SK-N-SH (cell line): ENCODE measurements at places on chromosomes 1 and 21. TPM values are rescaled to one million over a fixed set of nuclear protein-coding genes. Genes with fewer than 3 reads are reported as not detected.

DNA sequence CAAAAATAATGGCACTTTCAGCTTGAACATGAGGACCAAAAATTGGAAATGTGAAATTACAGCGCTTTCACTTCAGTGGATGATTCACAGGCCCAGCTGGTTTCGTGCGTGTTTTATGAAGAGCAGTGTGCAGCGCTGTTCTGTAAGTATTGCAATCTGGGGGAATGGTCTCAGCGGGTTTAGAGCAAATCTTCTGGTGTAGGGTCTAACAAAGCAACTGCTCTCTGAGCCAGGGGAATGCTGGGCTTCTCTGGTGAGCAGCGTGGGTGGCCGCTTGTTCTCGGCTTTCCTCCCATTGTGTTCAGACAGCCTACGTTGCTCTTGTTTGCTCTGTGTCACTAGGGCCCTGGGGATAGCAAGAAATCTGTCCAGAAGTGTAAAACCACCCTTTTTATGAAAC lies 42.4 kb upstream of the GADD45A start:
- no peak overlapping the region for H3K27ac ChIP-seq
- peaks cover 16% of the 10 kb centered on the region for H3K4me1 ChIP-seq
- no peaks in the 10 kb centered on the region for H3K27me3 ChIP-seq
- DNase-seq, result no peak

DNA sequence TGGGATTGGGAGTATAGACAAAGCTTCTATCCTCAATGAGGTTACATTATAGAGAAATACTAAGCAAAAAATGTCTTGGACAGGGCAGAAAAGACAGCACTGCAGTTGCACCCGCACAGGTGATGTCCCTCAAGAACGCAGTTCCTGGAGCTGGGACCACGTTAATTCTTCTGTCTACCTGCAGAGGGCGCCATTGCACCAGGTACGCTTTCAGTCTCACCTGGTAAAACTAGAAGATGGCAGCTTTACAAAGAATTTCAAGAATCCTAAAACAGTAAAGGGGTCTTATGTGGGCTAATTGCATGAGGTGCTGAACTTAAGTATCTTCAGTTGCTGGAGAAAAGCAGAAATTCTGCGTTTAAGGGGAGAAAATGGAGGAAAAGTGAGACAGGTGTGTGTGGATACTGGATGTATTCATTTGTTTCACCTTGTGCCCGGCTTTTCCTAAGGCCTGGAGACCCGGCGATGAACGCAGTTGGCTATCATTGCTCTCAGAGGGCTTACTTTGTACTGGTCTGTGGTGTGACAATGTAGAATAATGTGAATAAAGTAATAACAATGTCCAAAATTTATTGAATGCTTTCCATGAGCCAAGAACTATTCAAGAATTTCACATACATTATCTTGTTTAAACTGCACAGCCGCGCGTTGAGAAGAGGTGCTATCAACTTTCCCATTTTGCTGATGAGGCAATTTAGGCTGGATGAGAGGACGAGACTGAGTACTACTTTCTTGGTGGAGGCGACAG lies 276.3 kb upstream of the GREM2 start:
- H3K4me1 ChIP-seq, result no peaks in the 10 kb centered on the region; the same call in 1 of the 2 replicates
- no peak overlapping the region for H3K27ac ChIP-seq
- H3K36me3 ChIP-seq, result no peaks in the 10 kb centered on the region
- peak overlapping the region; percentile 53; the same call in 1 of the 2 replicates for H3K4me3 ChIP-seq

DNA sequence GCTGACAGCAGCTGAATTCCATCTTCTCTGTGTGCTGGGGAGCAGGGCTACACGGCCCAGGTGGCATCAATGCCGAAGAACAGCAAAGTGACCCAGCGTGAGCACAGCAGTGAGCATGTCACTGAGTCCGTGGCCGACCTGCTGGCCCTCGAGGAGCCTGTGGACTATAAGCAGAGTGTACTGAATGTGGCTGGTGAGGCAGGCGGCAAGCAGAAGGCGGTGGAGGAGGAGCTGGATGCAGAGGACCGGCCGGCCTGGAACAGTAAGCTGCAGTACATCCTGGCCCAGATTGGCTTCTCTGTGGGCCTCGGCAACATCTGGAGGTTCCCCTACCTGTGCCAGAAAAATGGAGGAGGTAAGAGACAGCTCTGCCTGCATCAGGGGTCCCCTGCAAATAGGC lies 16.6 kb downstream of the SLC6A17 start:
- no peaks in the 10 kb centered on the region for H3K4me1 ChIP-seq
- H3K36me3 ChIP-seq, result no peaks in the 10 kb centered on the region
- H3K4me3 ChIP-seq, result no peak overlapping the region
- no peak for DNase-seq
- no peaks in the 10 kb centered on the region; the same call in 1 of the 2 replicates for H3K27me3 ChIP-seq

DNA sequence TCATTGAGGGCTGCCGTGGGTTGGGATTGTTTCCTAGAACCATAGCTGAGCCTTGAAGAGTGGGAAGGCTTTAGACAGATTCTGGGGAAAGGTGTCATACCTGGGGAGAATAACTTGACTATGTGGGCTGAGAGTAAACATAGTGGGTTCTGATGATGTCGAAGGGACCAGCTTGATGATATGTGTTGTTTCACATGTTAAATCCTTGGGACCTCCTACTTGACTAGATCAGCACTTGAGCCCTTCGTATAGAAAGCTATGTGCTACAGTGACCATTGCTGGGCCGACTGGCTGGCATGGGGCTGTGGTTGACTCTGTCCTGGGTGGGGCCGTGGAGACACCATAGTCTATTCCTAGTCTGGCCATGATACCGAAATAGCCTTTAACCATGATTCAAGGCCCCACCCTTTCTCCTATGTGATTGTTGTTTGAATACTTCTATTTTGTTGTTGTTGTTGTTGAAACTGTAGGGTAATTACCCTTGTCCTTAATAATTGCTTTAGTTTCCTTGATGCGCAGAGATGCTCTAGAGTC lies 423.5 kb downstream of the CAMTA1 start:
- H3K27me3 ChIP-seq, result no peaks in the 10 kb centered on the region
- no peak overlapping the region for H3K27ac ChIP-seq
- no peaks in the 10 kb centered on the region for H3K4me1 ChIP-seq
- H3K36me3 ChIP-seq, result no peaks in the 10 kb centered on the region
- H3K4me3 ChIP-seq, result no peak overlapping the region

- no peaks in the 10 kb centered on the region; the same call in 1 of the 2 replicates for H3K4me1 ChIP-seq
- H3K36me3 ChIP-seq, result no peaks in the 10 kb centered on the region
- no peaks in the 10 kb centered on the region for H3K27me3 ChIP-seq
- H3K27ac ChIP-seq, result no peak overlapping the region
- H3K4me3 ChIP-seq, result no peak overlapping the region
These were observed 111.1 kb upstream of the ZP4 start for GRCh38 chr1:238001818-238002217.

GRCh38 chr1:221712776-221713431 lies 29.0 kb downstream of the DUSP10 start:
- H3K36me3 ChIP-seq, result no peaks in the 10 kb centered on the region
- DNase-seq, result no peak
- no peaks in the 10 kb centered on the region for H3K27me3 ChIP-seq
- H3K4me3 ChIP-seq, result no peak overlapping the region
- H3K27ac ChIP-seq, result no peak overlapping the region

DNA sequence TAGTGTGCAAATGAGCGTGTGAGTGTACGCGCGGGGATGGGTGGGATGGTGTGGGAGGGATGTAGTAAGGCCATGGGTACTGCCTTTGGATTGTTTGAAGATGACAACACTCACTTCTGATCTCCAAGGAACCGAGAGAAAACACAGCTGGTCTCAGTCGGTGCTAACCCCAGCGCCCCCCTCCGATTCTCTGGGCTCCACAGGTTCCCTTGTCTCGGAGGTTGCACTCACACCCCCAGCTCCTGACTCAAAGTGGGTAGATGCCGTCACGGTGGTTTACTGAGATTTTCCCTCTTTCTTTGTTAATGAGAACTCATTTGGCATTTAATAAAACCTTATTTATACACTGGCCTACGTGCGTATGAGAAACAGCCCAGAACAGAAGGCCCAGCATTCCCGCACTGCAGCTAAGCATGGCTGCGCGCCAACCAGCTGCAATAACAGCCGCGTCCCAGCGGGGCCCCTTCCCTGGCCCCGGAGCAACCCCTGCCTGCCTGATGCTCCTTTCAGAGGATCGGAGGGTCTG lies 25.8 kb downstream of the ABCA4 start:
- no peak for DNase-seq
- H3K4me1 ChIP-seq, result peaks cover 9% of the 10 kb centered on the region; the same call in 1 of the 2 replicates
- no peak overlapping the region for H3K27ac ChIP-seq
- no peaks in the 10 kb centered on the region for H3K27me3 ChIP-seq
- no peaks in the 10 kb centered on the region for H3K36me3 ChIP-seq

DNA sequence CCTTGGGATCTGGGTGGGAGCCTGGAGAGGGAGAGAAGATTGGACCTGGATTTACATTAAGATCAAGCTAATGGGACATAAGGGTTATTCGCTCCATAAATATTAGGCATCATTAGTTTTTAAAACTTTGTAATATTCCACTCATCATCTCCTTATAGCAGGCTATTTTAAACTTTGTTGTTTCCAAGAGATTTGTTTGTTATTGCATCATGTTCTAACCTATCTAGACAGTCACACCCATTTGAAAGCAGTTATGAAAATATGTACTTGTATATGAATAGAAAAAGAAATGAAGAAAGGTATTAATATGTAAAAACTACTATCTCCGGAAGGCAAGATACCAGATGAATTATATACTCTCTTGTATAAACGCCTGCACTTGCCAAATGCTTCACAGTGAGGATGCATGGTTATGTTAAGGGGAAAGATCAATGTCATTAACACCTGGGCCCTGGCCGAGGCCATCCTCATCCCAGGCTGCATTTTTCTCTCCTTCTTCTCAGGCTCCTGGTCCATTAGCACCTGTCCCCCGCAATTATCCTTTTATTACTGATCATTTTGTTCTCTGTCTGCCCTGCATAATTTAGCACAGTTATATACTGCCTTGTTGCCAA lies 468.2 kb downstream of the MATN1 start:
- H3K4me3 ChIP-seq, result no peak overlapping the region
- DNase-seq, result no peak
- H3K4me1 ChIP-seq, result no peaks in the 10 kb centered on the region; the same call in 1 of the 2 replicates
- no peaks in the 10 kb centered on the region for H3K27me3 ChIP-seq
- H3K27ac ChIP-seq, result no peak overlapping the region

DNA sequence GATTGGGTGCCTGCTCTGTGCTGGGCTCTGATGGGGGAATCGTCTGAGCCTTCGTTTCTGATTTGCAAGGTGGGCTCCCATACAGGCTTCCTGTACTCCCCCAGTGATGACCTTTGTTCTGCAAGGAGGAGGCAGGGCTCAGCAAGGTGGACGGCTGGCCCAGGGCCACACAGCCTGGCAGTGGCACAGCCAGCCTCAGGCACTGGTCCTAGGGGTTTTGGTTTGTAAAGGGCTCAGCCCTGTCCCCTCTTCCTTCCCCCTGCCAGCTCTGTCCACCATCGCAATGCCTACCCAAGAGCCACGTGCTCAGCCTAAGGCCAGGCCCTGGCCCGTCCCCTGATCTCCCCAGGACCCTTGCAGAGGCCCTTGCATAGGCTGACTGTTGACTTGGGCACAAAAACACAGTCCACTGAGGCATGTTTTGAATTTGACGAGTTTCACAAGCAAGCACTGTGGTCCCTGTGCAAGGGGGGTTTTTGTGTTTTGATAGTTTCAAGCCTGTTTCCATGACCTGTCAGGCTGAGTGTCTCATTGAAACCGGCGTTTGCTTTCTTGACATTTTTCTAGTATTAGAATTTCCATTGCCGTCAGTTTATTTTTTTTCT lies 39.5 kb upstream of the TNFRSF1B start:
- 0 out of 2 replicates have a peak, but pooled peaks cover 3% of the 10 kb centered on the region for H3K27me3 ChIP-seq
- no peaks in the 10 kb centered on the region for H3K4me1 ChIP-seq
- H3K4me3 ChIP-seq, result no peak overlapping the region
- DNase-seq, result no peak
- H3K27ac ChIP-seq, result no peak overlapping the region

- peak overlapping the region; percentile 85 for H3K27ac ChIP-seq
- H3K27me3 ChIP-seq, result no peaks in the 10 kb centered on the region
- H3K4me1 ChIP-seq, result peaks cover 12% of the 10 kb centered on the region
- peaks cover 13% of the 10 kb centered on the region; the same call in 1 of the 2 replicates for H3K36me3 ChIP-seq
- DNase-seq, result peak; percentile 91
These were observed 61.6 kb downstream of the COL18A1 start for GRCh38 chr21:45466330-45467220.

Gene RHOU
- polyA plus RNA-seq, result 0.36 and 0.44 TPM in 2 replicates

Gene SIM2
- polyA plus RNA-seq, result not detected in 2 replicates
